Liver (tissue), 10 donors: ENCODE measurements at places on chromosomes 2 and 18. TPM values are rescaled to one million over a fixed set of nuclear protein-coding genes. Genes with fewer than 3 reads are reported as not detected.

GRCh38 chr2:158624961-158625360, 168.2 kb downstream of the PKP4 start:
- no peaks in the 10 kb centered on the region for H3K27me3 ChIP-seq
- no peaks in the 10 kb centered on the region for H3K4me1 ChIP-seq
- H3K36me3 ChIP-seq = peaks cover 8% of the 10 kb centered on the region
- no peak for DNase-seq
- H3K4me3 ChIP-seq = no peak overlapping the region

- DNase-seq = no peak
- no peak overlapping the region for H3K4me3 ChIP-seq
- no peaks in the 10 kb centered on the region for H3K4me1 ChIP-seq
- no peaks in the 10 kb centered on the region for H3K36me3 ChIP-seq
- H3K27ac ChIP-seq = no peak overlapping the region
- H3K27me3 ChIP-seq = no peaks in the 10 kb centered on the region
Measured at GRCh38 chr2:70381235-70381634, 79.4 kb upstream of the FAM136A start.

- H3K4me3 ChIP-seq = no peak overlapping the region
- DNase-seq = no peak
- no peaks in the 10 kb centered on the region for H3K36me3 ChIP-seq
- no peaks in the 10 kb centered on the region for H3K27me3 ChIP-seq
Measured at GRCh38 chr2:57843158-57843557, 203.4 kb upstream of the VRK2 start.

Gene LMAN2L
- total RNA-seq = 15.1 TPM

Gene ATP6V1B1
- not detected for total RNA-seq

- no peaks in the 10 kb centered on the region for H3K27me3 ChIP-seq
- peaks cover 5% of the 10 kb centered on the region for H3K4me1 ChIP-seq
- DNase-seq = no peak
- no peak overlapping the region for H3K27ac ChIP-seq
- H3K4me3 ChIP-seq = no peak overlapping the region
Measured at GRCh38 chr2:133177196-133177595, 391.1 kb downstream of the NCKAP5 start.

Gene RPRD1A
- 20.5 TPM for total RNA-seq

- H3K4me1 ChIP-seq = peaks cover 7% of the 10 kb centered on the region
- no peaks in the 10 kb centered on the region for H3K27me3 ChIP-seq
- no peak overlapping the region for H3K4me3 ChIP-seq
- no peak for DNase-seq
- no peaks in the 10 kb centered on the region for H3K36me3 ChIP-seq
- no peak overlapping the region for H3K27ac ChIP-seq
Measured at GRCh38 chr2:60560734-60561644, 7.5 kb upstream of the BCL11A start.

Gene SRD5A2
- total RNA-seq = 23.3 TPM

Gene GTF2A1L
- 0.67 TPM for total RNA-seq

Gene PARD6G
- total RNA-seq = 2.2 TPM

DNA sequence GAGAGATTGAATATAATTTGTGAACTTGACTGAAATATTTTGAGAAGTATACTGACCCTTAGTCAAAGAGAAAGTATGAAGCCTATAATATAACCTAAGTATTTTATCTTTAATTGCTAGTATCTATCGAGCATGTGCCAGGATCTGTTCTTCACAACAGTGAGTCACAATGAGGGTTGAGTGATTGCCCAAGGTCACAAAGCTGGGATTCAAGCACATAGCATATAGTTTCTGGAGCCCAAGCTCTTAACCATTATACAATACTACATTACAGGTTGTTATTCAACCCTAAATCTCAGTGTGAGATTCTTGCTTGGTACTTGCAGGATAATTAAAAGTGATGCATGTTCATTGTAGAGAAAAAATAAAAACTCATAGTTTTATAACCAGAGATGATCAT, 97.2 kb downstream of the RAB3GAP1 start:
- no peaks in the 10 kb centered on the region for H3K27me3 ChIP-seq
- no peak overlapping the region for H3K27ac ChIP-seq
- DNase-seq = no peak
- no peaks in the 10 kb centered on the region for H3K4me1 ChIP-seq
- peaks cover 33% of the 10 kb centered on the region for H3K36me3 ChIP-seq

DNA sequence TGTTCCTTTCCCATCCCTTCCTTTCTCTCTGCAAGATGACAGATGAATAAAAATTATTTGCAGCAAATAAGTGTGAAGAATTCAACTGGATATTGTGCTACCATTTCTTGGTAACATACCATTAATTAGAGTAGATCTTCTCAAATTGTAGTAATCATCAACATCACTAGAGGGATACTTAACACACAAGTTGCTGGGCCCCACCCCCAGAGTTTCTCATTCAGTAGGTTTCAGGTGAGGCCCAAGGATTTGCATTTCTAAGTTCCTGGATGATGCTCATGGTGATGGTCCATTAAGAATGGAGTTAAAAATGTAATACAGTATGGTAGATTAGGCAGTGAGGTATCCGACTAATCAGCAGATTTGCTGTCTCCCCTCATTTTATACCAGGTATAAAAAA, 594.0 kb downstream of the ERBB4 start:
- H3K4me3 ChIP-seq = no peak overlapping the region
- DNase-seq = no peak
- H3K27ac ChIP-seq = no peak overlapping the region

Gene GALNT1
- 42.2 TPM for total RNA-seq

GRCh38 chr2:102044967-102045489, 53.3 kb downstream of the IL1R2 start:
- H3K27me3 ChIP-seq = no peaks in the 10 kb centered on the region
- H3K4me1 ChIP-seq = peaks cover 6% of the 10 kb centered on the region
- no peak for DNase-seq
- no peak overlapping the region for H3K4me3 ChIP-seq
- H3K36me3 ChIP-seq = no peaks in the 10 kb centered on the region
- no peak overlapping the region for H3K27ac ChIP-seq

- no peak for DNase-seq
- no peaks in the 10 kb centered on the region for H3K36me3 ChIP-seq
- no peaks in the 10 kb centered on the region for H3K27me3 ChIP-seq
- H3K27ac ChIP-seq = no peak overlapping the region
- H3K4me3 ChIP-seq = no peak overlapping the region
- no peaks in the 10 kb centered on the region for H3K4me1 ChIP-seq
Measured at GRCh38 chr2:76870011-76870410, 652.2 kb downstream of the LRRTM4 start.

- no peaks in the 10 kb centered on the region for H3K36me3 ChIP-seq
- H3K27me3 ChIP-seq = no peaks in the 10 kb centered on the region
- peaks cover 13% of the 10 kb centered on the region for H3K4me1 ChIP-seq
- H3K4me3 ChIP-seq = peak overlapping the region; percentile 60
Measured at GRCh38 chr2:55051026-55051866, 995 bp upstream of the RTN4 start.

DNA sequence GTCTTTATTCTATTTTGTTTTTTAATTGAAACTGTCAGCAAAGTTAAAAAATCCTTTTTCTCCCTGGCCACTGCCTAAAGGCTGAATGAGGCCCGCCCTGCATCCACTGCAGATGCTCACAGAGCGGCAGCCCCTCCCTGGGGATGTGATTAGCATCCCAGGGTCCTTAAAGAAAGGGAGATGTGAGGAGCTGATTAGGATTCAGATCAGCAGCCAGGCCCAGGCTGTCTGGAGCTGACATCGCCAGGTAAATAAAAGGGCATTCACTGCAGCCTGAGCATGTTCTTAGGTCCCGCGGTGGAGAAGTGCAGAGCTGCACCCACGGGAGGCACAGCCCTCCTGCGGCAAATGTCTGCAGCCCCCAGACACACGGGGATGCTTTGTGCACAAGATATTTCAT, 83.8 kb downstream of the LONRF2 start:
- no peak for DNase-seq
- no peaks in the 10 kb centered on the region for H3K36me3 ChIP-seq
- H3K27ac ChIP-seq = no peak overlapping the region
- H3K4me1 ChIP-seq = no peaks in the 10 kb centered on the region
- H3K4me3 ChIP-seq = no peak overlapping the region
- H3K27me3 ChIP-seq = no peaks in the 10 kb centered on the region
